ENCODE measurements at places on chromosomes 4 and X.

- no peak for DNase-seq
Measured at GRCh38 chr4:90798948-90799347, 671.8 kb downstream of the CCSER1 start.

DNA sequence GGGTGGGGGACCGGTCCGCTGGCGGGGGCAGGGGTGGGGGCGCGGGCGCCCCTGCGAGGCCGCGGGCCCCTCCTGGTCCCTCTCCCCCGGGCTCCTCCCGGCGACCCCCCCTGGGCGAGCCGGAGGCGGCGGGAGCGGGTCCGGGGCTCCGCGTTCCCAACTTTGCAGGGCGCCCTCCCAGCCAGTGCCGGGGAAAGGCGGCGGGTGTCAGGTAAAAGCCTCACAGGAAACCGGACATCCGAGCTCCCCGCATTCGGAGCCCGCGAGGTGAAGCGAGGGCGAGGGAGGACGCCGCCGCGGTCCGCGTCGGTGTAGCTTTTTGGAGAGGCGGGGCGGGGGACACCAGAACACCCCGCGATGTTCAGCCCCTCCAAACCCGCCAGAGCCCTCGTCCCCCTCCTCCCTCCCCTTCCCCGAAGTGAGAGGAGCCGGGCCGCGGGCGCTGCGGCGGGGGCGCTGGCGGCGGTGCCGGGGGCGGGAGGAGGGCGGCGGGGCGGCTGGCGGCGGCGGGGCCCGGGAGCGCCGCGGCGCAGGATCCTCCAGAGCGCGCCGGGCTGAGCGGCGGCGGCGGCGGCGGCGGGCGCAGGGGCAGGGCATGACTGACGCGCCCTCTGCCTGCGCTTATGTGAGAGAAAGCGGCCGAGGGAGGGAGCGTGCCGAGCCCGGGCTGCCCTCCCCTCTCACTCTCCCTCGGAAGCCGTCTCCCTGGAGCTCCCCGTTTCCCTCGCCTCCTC is at the start of gene VEGFC:
Gene VEGFC, minus strand, starts transcription at position 597 of the 734 bp plus-strand sequence. CDS start 611 bp downstream, outside the sequence.
- DNase-seq: no peak

DNA sequence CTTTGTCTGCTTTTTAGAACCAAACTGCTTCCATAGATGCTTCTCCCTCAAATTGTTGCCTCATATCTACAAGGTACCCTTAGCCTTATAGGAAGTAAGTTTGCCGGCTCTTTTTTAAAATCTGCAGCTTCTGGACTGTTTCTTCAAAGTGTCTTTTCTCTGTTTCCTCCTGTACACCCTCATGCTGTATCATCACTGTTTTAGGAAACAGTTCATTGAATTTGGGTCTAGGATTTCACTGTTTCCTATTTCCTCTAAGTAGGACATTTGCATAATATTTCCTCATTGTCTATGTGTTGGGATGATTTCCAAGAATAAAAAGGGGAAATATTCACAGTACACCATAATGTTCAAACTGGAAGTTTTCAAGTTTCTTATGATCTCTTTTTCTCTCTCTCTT is 43.0 kb downstream of the BANK1 start:
- no peak for DNase-seq

DNA sequence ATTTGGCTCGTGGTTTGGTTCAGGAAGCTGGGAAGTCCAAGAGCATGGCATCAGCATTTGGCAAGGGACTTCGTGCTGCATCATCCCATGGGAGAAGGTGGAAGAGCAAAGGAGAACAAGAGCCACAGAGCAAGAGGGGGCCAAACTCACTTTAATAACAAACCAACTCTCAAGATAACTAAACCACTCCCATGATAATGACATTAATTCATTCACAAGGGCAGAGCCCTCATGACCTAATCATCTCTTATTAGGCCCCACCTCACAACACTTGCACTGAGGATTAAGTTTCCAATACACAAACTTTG is 113.4 kb upstream of the ATXN3L start:
- no peak for DNase-seq

- no peak for DNase-seq
Measured at GRCh38 chrX:119685225-119686066, 7.5 kb downstream of the SEPTIN6 start.

DNA sequence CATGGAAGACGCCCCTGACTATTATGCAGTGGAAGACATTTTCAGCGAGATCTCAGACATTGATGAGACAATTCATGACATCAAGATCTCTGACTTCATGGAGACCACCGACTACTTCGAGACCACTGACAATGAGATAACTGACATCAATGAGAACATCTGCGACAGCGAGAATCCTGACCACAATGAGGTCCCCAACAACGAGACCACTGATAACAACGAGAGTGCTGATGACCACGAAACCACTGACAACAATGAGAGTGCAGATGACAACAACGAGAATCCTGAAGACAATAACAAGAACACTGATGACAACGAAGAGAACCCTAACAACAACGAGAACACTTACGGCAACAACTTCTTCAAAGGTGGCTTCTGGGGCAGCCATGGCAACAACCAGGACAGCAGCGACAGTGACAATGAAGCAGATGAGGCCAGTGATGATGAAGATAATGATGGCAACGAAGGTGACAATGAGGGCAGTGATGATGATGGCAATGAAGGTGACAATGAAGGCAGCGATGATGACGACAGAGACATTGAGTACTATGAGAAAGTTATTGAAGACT is 3.6 kb downstream of the TSPYL2 start:
- no peak for DNase-seq

- no peak for DNase-seq
Measured at GRCh38 chr4:183144787-183145186, 45.7 kb downstream of the WWC2 start.

DNA sequence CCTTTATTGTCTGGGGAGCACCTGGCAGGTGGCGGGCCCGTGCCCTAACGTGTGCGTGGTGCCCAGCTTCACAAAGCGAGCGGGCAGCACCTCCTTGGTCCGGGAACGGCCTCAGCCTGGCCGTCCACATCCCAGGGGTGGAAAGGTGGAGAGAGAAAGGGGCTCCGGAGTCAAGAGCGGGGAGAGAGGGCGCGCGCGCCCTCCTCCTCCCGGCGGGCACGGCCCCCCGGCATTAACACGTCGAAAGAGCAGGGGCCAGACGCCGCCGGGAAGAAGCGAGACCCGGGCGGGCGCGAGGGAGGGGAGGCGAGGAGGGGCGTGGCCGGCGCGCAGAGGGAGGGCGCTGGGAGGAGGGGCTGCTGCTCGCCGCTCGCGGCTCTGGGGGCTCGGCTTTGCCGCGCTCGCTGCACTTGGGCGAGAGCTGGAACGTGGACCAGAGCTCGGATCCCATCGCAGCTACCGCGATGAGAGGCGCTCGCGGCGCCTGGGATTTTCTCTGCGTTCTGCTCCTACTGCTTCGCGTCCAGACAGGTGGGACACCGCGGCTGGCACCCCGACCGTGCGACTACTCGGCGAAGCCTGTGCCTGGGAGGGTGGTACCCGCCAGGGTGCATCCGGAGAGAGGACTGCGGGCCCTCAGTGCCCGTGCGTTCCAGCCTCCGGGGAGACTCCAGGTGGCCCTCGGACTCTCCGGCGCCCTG is at the start of gene KIT:
Gene KIT, plus strand, starts transcription at position 407 of the 701 bp plus-strand sequence. Its CDS starts 58 bp downstream, at position 465.
- DNase-seq: no peak

GRCh38 chr4:53920116-53920515 is 144.3 kb downstream of the CHIC2 start:
- no peak for DNase-seq

DNA sequence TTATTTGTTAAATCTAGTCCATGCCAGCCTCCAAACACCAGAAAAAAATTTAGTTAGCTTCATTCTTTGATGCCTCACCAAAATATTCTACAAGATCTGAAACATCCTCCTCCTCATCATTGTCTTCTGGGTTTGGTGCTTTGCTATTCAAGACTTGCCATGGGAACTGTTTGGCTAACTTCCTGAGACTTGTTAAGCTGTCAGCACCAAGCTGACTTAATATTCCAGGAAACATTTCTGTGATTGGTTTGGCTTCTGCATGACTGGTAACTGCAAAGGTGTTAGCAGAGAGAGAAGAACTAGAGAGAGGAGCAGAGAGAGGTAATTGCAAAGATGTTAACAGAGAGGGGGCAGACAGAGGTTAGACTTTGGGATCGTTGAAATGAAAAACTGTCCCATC is 101.3 kb downstream of the PALLD start:
- DNase-seq: no peak

DNA sequence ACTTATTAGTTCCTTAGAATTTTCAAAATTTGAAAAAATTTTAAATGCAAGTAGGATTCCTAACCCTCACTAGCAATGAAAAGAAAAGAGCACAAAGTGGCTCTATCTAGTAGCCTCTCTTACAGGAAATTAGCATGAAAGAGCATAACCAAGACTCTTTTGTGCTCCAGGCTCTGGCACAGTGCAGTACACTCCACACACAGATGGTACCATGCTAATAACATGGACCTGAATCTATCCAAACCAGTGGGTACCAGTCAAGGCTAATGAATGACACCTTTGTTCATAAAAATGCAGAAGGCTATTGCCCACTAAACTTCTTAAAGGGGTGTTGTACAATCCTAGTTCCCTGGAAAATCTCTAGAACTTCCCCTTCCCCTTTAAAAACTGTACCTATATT is 119.0 kb downstream of the MANBA start:
- no peak for DNase-seq

GRCh38 chr4:108377021-108377420 is 208.3 kb upstream of the LEF1 start:
- DNase-seq: no peak

DNA sequence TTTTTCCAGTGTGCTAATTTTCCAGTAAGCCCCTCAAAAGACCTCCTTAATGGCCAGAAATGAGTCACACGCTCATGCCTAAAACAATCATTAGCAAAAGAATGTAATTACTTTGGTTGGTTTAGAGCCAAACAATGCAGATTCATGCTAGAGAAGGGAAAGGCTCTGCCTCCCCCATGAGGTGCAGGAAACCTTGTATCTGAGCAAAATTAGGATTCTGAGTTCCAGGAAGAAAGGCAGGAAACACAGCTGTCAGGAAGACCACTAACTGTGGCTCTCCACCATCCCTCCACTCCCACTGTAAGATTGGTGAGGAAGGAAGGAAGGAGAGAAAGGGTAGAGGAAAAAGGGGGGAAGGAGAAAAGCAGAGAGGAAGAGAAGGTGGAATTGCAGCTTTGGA is 104.9 kb upstream of the DHX15 start:
- no peak for DNase-seq

DNA sequence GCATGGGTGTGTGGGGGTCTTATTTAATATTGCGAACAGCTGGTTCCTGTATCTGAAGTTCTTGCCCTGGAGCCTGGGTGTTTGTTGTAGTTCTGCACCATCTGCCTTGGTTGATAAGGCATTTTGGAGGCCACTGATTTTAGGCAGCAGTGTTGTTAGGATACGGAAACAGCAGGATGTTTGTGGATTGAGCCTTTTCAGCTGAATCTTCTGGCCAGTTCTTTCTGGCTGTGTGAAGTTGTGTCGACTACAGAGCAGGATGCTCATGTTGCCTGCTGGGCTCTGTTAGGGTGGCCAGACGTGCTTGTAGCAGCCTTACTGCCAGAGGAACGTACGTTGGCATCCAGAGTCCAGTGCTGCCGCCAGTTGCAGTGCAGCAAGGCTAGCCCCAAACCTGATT is 134.2 kb downstream of the PTTG2 start:
- DNase-seq: no peak

DNA sequence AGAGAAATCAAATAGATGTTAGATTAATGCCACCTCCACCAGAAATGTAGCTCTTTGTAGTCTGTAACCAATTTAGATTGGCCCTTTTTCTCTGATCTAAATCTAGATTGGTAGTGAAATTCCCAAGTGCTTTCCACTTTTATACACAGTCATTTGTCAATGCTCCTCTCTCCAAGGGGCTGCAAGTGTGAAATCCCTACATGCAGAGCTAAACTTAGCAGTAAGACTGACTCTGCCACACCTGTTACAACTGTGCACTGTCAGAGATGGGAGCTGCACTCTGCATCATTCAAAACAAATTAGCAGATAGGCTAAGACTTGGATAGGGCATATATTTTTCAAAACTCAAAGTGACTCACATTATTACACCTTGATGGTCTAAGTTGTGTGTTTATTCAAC is 9.1 kb downstream of the SERTM2 start:
- DNase-seq: no peak

GRCh38 chr4:147368948-147369347 is 111.9 kb upstream of the EDNRA start:
- no peak for DNase-seq

- DNase-seq: no peak
Measured at GRCh38 chrX:3159995-3160720, 118.9 kb downstream of the ARSF start.

- no peak for DNase-seq
Measured at GRCh38 chr4:21726255-21726815, 222.2 kb downstream of the KCNIP4 start.

DNA sequence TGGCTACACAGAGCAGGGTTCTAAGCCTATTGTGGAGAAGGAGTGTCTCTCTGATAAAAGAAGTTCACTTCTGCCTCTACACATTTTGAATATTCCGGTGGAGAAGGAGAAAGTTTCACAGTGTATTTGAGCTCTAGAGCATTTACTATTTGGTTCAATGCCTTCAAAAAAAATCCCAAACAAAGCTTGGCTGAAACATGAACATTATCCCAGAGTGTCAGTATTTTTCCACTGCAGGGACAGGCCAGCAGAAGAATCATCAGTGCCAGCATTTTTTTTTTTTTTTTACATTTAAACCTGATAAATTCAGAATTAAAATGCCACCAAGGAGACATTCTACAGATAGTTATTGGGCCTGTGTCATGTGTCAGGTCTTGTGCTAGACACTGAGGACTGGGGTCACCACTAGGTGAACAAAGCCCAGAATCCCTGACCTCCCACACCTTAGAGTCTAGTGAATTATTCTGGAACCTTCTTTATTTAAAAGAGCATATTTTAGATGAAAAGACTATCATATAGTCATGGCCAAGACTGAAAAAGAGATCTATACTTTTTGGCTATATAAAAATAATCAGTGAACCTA is 48.0 kb upstream of the NAP1L5 start:
- DNase-seq: no peak

GRCh38 chrX:87687703-87688102 is 170.1 kb downstream of the KLHL4 start:
- DNase-seq: no peak

- DNase-seq: no peak
Measured at GRCh38 chr4:189365451-189365850, 575.2 kb upstream of the FRG1 start.

- DNase-seq: no peak
Measured at GRCh38 chrX:110257889-110258288, 60.0 kb downstream of the AMMECR1 start.

- DNase-seq: no peak
Measured at GRCh38 chr4:61336488-61336887, 136.4 kb downstream of the ADGRL3 start.

GRCh38 chr4:47473141-47473750 is 9.7 kb upstream of the COMMD8 start:
- DNase-seq: no peak

DNA sequence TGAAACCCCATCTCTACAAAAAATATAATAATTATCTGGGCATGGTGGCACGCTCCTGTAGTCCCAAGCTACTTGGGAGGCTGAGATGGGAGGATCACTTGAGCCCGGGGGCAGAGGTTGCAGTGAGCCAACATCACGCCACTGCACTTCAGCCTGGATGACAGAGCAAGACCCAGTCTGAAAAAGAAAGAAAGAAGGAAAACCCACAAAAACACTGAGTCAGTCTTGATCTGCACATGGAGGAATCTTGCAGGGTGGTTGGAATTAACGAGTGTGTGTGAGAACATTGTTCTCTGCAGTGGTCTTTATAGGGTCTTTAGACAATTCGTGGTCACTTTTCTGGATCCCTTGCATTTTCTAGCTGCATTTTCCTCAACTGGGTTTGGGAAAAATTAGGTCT is 23.2 kb downstream of the ADD1 start:
- no peak for DNase-seq

- no peak for DNase-seq
Measured at GRCh38 chrX:24133312-24133711, 16.2 kb upstream of the ZFX start.

Measured in stimulated activated CD8-positive, alpha-beta memory T cell treated with anti-CD3 and anti-CD28 coated beads, Interleukin-4, amount 100 ng/mL, for 1 hour (primary cell).